SK-MEL-5 (cell line): ENCODE measurements at places on chromosomes 3 and 15. TPM values are rescaled to one million over a fixed set of nuclear protein-coding genes. Genes with fewer than 3 reads are reported as not detected.

DNA sequence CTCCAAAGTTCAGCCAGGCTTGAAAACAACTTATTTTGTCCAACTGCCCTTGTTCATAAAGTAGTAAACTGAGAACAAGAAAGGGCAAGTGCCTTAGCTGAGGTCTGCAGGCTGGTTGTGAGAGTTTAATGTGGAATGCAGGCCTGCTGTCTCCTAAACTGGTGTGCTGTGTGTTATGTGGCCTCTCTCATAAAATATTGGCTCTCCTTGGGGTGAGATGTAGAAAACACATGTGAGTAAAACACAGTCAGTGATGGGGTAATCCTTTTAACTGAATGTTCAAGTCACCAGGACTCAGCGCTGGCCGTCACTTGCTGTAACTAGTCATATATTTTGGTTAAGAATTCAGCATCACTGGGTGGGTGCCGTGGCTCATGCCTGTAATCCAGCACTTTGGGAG lies 7.1 kb upstream of the ST6GAL1 start:
- DNase-seq = no peak

DNA sequence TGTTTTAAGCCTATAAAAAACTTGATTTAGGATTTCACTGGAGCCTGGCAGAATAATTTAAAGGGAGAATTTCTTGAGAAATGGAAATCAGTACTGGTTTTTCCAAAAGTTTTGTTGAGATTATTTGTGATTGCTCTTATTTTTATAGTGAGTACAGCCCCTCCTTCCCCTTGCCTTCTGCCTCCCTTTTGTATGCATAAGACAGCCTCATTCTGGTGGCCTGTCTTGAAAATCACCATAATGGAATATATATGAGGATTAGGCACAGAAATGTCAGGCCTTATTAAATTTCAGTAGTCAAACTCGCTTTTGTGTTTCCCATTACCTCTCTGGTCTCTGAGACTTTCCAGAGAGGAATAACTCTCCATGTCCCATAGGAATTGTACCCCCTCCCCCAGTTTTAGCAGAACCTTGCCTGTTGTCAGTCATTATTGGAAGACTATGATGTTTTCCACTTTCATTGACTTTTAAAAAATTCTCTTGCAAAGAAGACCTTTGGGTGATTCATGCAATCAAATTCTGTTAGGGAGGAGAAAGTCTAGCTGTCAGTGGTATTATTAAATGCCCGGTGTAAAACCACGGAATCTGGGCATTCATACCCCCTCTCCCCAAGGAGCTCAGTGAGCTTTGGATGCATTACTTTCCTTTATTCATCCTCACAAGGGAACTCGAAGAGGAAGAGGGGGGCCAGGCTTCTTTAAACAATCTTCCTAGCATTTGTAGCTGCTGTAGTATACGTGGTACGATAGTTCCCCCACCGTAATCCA lies 171.6 kb upstream of the TSC22D2 start:
- no peak for DNase-seq

DNA sequence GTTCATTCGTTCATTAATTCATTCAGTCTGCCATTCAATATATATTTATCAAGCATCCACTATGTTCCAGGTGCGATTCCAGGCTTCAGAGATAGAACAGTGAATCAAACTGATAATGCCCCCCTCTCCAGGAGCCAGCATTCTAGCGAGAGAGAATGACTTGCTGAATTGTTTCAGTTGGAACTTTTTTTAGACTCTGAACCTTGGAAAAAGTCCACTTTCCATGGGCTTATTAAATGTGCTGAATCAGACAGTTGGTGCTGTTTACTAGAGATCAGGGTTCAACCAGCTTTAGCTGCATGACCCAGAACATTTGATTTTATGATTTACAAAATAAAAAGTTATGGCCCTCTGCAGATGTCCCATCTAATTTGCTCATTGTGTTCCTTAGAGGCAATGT lies 213.2 kb downstream of the THSD4 start:
- DNase-seq = no peak

DNA sequence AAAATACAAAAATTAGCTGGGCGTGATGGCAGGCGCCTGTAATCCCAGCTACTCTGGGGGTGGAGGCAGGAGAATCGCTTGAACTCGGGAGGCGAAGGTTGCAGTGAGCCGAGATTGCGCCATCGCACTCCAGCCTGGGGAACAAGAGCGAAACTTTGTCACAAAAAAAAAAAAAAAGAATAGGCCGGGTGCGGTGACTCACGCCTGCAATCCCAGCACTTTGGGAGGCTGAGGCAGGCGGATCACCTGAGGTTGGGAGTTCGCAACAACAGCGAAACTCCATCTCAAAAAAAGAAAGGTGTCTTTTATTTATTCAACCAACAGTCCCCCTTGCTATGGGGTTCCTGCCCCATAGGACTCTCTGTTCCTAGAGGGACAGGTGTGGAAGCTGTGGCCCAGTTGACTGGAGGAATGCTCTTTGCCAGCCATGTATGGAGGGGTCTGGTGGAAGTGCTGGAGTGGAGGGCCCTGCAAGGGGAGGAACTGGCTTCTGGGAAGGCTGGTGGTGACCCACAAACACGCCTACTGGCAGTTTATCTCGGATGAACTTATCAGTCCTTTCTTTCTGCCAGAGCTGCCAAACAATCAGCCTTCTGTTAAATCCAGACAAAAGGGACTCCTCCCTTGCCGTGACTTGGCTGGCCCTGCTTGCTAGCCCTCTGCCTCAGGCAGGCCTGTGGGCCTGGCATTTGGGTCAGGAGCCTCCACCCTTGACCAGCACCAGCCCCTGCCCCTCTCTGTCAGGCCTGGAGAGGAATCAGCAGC lies 4.6 kb upstream of the DAG1 start:
- peak; percentile 95 for DNase-seq

GRCh38 chr15:47756872-47757271 lies 39.6 kb downstream of the SEMA6D start:
- no peak for DNase-seq

DNA sequence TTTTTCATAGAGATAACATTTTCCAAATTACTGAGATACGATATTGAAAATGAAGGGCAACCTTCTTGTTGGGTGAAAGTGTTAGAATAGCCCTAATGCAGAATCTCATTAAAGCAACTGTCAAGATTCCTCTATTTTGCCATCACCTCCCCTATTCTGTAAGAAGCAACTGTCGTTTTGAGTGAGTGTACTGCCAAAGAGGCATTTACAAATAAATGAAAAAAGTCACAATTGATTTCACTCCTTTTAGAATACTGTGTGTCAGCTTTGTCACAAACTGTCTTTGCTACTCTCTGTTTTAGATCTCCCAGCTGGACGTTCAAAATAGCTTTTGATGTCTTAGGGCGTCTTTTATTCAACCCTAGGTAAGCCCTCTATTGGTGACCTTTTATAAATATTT lies 322.8 kb upstream of the NAALADL2 start:
- DNase-seq = no peak

GRCh38 chr15:36831125-36831903 lies 251.9 kb downstream of the CDIN1 start:
- DNase-seq = no peak

GRCh38 chr3:15693355-15693754 lies 91.8 kb downstream of the BTD start:
- DNase-seq = no peak

GRCh38 chr15:36284911-36285310 lies 294.5 kb upstream of the CDIN1 start:
- no peak for DNase-seq

GRCh38 chr3:132773071-132773619 lies 50.9 kb upstream of the NPHP3 start:
- DNase-seq = no peak

GRCh38 chr3:107978131-107979055 lies 112.4 kb downstream of the CD47 start:
- no peak for DNase-seq

GRCh38 chr3:147404800-147405230 lies 1.5 kb downstream of the ZIC4 start:
- DNase-seq = no peak

- DNase-seq = no peak
Measured at GRCh38 chr3:122435950-122436349, 20.1 kb upstream of the WDR5B start.

DNA sequence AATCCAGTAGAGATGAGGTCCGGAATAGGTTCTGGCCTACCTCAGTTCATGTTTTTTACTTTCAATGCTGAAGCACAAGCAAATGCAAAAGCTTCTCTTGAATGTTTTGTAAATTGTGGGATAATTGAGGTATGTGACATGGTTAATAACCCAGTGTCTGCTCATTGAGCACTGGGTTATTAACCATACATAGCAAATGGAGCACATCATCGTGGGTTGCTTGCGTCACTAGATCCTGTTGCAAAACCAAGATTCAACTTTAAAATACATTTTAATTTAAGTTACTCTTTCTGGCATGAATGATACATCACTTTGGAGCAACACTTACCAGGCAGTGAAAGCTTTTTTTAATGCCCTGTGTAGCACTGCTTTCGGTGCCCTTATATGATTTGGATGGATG lies 165.6 kb downstream of the IGF1R start:
- no peak for DNase-seq

- peak; percentile 38 for DNase-seq
Measured at GRCh38 chr3:126523745-126524428, at the start of gene CHST13. Gene CHST13, plus strand, starts transcription at chr3:126524155. Its CDS starts 178 bp downstream, at chr3:126524333.

GRCh38 chr3:115836944-115837343 lies 213.6 kb downstream of the GAP43 start:
- peak; percentile 41 for DNase-seq

DNA sequence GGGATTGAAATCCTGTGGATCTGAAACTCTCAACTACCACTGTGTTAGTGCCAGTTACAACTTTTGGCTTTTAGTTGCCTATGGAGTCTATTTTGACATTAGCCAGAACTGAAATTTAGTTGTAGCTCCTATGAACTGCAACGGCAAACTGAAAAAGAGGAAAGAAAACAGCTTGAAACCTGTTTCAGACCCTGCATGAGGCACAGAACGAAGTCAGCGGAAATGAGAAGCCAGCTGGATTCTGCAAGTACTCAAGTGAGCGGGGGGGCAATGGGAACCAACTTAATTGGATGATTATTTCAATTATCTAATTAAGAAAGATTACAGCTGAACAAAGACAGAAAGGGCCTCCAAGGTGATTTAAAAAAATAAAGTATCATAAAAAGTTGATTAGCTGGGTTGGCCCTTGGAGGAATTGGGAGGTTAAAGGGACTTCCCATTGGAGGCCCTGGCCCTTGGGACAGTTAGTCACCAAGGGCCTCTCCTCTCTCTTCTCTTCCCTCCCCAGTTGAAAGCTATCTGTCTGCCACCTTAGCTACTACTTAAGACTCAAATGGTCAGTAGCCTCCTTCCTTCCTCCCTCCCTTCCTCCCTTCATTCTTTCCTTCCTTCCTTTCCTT lies 352.1 kb downstream of the SHQ1 start:
- no peak for DNase-seq

DNA sequence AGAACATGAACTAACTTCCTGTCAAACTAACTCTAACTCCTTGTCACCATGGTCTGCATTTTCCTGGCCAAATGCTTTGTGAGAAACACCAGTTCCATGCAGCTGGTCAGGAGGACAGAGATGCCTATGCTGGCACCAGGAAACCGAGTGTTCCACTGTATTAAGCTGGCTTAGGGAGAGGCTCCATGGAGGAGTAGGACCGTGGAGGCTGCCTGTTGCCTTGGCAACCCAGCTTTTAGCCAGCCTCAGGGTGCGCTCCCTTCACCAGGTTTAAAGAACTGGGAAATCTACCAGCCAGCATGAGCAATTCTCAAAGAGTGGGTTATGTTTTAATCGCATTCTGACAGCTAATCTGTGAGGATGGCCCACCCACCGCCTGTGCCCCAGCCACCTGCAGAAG lies 394.1 kb downstream of the OCA2 start:
- no peak for DNase-seq

- no peak for DNase-seq
Measured at GRCh38 chr15:101406526-101407195, 82.8 kb downstream of the PCSK6 start.

DNA sequence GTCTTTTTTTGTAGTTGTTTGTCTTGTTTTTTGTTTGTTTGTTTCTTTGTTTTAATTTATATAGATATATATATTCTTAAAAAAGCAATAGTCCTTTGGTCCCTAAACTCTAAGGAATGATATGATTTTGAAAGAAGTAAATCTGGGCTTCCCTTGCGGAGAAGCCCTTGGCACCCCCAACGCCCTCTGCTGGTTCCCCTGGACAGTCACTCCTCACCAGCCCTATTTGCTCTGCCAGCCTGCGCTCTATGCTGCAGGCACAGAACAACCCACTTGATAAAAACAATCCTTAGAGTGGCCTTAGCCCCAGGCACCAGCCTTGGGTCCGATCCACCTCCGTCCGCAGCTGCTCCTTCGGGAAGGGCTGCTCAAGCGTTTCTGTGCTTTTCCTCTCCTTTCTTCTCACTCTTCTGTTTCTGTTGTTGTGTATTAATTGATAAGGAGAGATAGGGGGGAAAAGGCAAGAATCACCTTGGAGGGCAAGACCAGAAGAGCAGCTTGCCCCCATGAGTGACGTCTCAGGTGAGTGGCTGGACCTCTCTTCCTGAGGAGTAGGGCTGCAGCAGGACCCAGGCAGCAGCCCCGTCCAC lies 13.7 kb upstream of the PARP6 start:
- DNase-seq = peak; percentile 64

SPPL2A gene
- 140 and 152 TPM in 2 replicates for total RNA-seq

RYR3 gene
- total RNA-seq = 0.08 and 0.16 TPM in 2 replicates

MYRIP gene
- total RNA-seq = 0.08 and 0.21 TPM in 2 replicates

CLDN18 gene
- not detected in 2 replicates for total RNA-seq

CYP1A2 gene
- total RNA-seq = not detected in 2 replicates

ISY1 gene
- 34.9 and 36.3 TPM in 2 replicates for total RNA-seq
